Cardiac fibroblast (primary cell): ENCODE measurements at places on chromosomes 5 and 9.

DNA sequence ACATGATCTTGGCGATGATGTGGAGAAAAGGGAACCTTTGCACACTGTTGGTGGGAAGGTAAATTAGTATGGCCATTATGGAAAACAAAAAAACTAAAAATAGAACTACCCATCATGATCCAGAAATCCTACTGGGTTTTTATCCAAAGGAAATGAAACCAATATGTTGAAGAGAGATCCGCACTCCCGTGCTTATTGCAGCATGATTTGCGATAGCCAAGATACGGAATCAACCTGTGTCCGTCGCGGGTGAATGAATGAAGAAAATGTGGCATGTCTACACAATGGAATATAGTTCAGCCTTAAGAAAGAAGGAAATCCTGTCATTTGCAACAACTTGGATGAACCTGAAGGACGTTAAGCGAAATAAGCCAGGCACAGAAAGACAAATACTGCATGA is 84.5 kb downstream of the TTLL11 start:
- DNase-seq = no peak

GRCh38 chr5:65094279-65094678 is 325.5 kb downstream of the CWC27 start:
- DNase-seq = no peak

DNA sequence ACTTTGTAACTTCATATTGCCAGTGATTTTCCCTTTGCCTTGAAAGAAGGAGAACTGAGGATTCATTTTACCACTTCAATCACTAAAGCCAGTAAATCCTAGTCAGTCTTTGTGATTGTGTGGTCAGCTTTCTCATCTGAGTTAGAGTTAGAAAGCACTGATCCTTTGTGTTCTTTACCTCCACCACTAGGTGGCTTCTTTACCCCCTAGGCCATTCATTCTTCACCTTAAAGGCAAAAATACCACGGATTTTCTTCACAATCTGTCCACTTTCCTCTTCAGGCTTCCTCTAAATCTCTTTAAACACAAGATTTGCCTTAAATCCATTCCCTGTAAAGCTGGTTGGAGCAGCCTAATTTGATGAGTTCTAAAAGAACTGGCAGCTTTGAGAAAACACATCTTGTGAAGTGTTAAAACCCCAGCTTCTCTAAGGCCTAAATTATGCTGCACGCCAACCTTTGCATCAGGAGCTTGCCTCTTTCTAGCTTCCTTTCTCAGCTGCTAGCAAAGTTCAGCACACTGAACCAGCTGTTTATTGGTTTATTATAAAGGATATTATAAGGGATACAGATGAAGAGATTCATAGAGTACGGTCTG is 20.4 kb downstream of the BDP1 start:
- DNase-seq = peak; percentile 42

- DNase-seq = no peak
These were observed 19.3 kb downstream of the C5orf58 start for GRCh38 chr5:170252109-170252508.

- peak; percentile 13 for DNase-seq
These were observed 621 bp downstream of the AK6 start for GRCh38 chr5:69368458-69369339.

GRCh38 chr5:139761057-139761450 is 34.6 kb upstream of the PSD2 start:
- no peak for DNase-seq

GRCh38 chr9:23841304-23841703 is 15.3 kb upstream of the ELAVL2 start:
- no peak for DNase-seq

- DNase-seq = peak; percentile 99
These were observed 46.1 kb upstream of the ZBED3 start for GRCh38 chr5:77133061-77133758.

DNA sequence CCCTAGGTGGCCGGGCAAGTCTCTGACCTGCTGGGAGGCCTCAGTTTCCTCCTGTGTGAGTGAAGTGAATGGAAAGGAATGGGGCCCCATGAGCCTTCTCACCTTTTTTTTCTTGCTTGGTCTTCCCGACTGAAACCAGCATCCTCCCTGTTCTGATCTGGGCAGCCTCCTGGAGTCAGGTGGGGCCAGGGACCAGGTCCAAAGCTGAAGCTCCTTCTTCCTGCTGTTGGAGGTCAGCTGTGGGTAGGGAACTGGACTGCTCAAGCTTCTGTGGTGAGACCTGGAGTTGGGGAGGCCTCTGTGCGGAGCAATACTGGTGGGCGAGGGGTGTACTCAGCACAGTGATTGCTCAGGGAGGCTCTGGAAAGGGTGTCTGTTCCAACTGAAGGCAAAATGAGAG is 99.7 kb downstream of the PCSK1 start:
- DNase-seq = no peak

GRCh38 chr5:44809956-44810420 is 1.2 kb downstream of the MRPS30 start:
- DNase-seq = peak; percentile 1

DNA sequence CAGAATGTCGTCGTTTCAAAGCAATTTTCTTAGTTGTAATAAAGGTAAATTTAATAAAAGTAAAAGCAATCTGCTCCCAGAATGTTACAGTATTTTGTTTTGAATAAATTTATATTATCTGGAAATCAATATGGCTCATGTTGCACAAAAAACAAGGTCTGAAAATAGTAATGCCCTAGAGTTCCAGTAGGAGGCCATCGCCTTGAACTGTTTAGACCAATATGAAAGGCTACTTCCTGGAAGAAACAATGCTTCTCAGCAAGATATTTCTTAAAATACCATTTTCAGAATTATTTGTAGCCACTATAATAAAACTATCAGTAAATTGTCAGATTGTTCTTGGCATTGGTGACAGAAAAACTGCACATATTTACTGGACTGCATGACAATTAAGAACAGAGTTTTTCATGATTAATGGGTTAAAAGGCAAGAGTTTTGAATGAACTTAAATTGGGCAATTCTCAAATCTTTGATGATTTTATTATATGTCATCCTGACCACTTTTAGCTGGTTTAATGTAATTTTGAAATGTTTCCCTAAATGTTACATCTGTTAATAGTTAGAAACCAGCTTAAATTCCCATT is 153.2 kb downstream of the COMMD10 start:
- peak; percentile 18 for DNase-seq

DNA sequence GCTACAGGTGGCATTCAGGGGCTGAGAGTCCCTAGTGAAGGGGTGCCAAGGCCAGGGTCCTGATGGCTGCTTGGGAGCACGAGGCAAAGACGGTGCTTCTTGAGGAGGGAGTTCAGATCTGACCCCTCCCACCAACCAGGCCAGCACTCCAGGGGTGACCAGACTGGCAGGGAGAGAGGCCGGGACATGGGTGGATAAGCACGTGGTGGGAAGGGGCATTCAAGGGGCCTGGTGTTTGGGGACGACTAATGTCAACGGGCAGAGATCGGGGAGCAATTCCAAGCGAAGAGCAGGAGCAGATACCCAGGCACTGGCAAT is 4.5 kb downstream of the RGS14 start:
- no peak for DNase-seq

- no peak for DNase-seq
These were observed 151.2 kb upstream of the WWC1 start for GRCh38 chr5:168140241-168140640.

DNA sequence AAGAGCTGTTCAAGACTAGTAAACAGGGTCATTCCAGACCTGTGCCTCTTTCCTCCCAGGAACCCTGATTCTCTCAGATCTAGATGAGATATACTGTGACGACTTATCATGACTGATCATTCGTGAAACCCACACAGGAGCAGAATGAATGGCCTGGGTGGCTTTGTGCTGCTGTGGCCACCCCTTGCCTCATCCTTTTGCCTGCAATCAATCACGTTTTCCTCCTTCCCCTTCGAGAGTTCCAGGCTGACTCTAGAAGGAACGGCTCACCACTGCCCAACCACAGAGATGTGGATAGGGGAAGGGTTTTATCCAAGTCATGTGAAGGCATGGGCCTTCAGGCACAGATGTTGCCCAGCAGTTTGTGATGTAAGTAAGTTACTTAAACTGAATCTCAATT is 5.8 kb downstream of the ANXA6 start:
- DNase-seq = peak; percentile 39

DNA sequence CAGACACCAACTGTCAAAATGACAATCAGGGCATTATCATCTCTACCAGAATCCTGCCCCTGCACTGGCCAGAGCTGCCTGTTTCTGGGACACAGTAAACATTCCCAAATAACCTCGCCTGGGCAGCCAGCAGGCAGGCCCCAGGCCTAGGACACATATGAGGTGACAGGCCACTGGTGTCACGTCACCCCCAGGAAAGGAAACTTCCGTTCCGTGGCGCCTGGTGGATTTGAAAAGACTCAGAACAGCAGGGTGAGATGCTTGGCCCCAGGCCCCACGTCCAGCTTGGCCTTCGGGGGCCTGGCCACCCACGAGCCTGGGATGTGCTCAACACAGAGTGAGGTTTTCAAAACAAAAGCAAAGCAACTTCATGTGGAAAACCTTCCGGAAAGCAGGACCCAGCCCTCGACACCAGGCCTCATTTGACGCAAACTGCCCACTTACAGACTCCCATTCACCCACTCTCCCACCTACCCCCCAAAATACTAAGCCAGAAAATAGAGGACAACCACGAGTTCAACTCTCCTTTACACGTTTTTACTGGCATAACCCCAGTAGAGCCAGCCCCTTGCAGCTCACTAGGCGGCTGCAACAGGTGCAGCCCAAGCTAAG is 1.2 kb downstream of the SEMA4D start:
- DNase-seq = no peak

- no peak for DNase-seq
These were observed 222.6 kb upstream of the GLRA1 start for GRCh38 chr5:152147286-152147685.

- DNase-seq = no peak
These were observed 337.3 kb downstream of the KDM4C start for GRCh38 chr9:7095058-7095457.

- DNase-seq = no peak
These were observed 35.3 kb downstream of the THBS4 start for GRCh38 chr5:80070338-80071056.

DNA sequence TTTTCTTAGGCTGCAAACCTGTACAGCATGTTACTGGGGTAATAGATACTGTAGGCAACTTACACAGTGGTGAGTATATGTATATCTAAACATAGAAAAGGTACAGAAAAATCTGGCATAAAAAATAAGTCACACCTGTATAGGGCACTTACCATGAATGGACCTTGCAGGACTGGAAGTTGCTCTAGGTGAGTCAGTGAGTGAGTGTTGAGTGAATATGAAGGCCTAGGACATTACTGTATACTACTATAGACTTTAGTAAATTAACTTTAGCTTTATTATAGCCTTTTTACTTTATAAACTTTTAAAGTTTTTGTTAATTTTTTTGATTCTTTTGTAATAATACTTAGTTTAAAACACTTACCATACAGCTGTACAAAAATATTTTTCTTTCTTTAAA is 51.3 kb downstream of the DENND4C start:
- DNase-seq = no peak

DNA sequence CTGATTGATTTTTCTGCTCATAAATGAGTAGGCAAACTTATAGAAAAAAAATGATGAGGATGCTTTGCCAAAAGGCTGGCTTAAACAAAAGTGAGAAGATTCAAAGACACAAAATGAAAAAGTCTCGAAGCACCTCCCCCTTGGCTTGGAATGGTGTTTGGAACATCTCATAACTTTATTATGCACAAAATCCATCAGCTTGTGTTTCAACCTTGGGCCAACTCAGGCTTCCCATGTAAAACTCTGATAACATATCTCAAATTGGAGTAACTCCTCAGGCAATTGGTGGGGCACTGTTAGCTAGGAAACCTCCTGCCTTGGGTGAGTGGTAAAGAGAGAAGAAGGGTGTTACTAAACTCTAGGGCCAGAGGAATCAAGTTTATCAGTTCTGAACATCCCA is 176.3 kb downstream of the KIAA0825 start:
- DNase-seq = no peak

GRCh38 chr9:81530846-81531245 is 158.5 kb downstream of the TLE1 start:
- DNase-seq = no peak

- DNase-seq = no peak
These were observed 41.3 kb downstream of the CAVIN4 start for GRCh38 chr9:100619194-100619593.

DNA sequence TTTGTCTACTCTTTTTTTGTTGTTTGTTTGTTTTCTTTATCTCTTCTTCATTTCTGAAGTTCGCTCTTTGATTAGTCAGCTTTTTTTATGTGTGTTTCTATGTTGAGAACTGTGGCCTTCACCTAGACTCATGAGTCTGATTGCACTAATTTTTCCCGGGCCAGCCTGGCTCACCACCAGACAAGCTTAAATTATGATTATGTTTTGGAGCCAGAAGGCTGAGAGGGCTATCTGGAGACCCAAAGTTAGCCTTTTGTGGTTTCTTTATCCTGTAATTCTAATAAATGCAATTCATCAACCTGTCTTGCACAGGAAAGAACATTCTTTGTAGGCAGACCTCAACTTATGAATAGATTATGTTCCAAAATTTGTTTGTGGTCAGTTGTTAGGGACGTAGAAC is 20.8 kb upstream of the ACTBL2 start:
- DNase-seq = no peak

GRCh38 chr9:97759581-97760288 is 62.6 kb upstream of the XPA start:
- no peak for DNase-seq

GRCh38 chr5:120464627-120465435 is 731 bp downstream of the PRR16 start:
- DNase-seq = peak; percentile 68

GRCh38 chr9:74846766-74847165 is 41.0 kb downstream of the TRPM6 start:
- DNase-seq = no peak

GRCh38 chr5:111961862-111962261 is 204.9 kb upstream of the NREP start:
- no peak for DNase-seq

DNA sequence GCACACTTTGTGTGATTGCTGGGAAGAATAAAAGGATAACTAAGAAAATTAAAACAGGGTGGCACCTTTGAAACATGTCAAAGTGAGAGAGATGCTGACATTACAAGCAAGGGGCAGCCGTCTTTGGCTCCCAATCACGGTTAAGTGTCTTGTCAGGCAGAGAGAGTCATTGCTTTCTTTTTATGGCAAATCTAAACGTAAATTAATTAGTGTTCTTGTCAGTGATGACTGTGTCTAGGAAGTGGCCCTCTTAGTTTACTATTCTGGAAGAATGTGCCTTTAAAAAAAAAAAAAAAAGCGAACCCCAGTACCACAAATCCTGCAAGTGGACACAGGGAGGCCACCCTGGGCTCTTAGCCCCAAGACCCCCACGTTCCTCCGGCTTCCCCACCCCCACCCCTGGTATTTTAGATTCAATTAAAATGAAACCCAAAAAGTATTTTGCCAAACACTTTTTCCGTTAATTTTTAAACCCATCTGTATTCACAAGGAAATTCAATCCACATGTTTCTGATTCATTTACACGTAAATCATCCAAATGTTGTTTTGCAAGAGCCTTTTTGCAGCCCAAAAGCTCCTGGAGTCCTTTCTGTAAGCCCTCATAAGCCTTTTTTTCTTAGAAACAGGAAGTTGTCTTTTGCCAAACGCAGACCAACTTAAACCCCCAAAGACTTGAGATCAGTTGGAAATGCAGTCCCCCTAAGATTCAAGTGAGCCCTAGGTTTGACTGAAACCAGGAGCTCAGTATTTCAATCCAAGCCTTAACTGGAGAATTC is 399.3 kb downstream of the EBF1 start:
- peak; percentile 65 for DNase-seq

GRCh38 chr9:10251490-10251889 is 361.3 kb downstream of the PTPRD start:
- DNase-seq = peak; percentile 34
